ENCODE measurements at places on chromosomes 2 and 18.

GRCh38 chr18:58316396-58317342, 272.6 kb downstream of the NEDD4L start:
- DNase-seq = no peak

GRCh38 chr2:75894170-75894569, 183.5 kb upstream of the GCFC2 start:
- no peak for DNase-seq

DNA sequence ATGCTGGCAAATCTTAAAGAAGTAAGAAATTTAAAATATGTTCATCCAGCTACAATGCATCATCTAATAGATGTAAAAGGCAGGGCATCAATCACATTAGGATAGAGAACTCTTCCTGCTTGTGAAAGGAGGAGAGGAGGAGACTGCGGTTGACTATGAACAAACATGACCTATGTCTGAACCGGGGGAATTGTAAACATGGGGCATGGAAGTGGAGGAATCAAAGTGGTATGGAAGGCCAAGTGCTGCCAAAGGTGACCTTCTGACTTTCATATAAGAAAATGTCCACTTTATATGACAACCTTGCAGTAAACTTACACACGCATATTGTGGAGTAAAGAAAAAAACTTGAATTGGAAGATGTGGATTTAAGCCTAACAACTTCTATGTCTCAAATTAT, 20.0 kb upstream of the SLC8A1 start:
- DNase-seq = no peak

GRCh38 chr18:43195421-43195820, 79.9 kb upstream of the RIT2 start:
- DNase-seq = no peak

- no peak for DNase-seq
These were observed 30.0 kb downstream of the ADCYAP1 start for GRCh38 chr18:934518-935133.

DNA sequence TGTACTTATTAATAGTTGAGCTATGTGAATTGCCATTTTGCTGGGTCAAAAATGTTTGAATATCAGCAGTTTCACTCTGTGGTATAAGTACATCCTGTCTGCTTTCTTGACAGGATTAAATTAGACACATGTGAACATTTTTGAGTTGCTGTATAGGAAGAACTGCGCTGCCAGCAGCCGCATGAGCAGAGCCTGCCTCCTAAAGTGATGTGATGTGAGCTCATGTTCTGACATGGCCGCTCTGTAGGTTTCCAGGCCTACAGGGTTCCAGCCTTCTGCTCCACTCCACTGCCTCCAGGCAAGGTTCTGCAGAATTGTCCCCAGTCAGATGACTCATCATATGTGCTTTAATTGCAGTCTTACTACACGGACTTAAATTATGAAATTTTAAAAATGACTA, 119.7 kb upstream of the NFATC1 start:
- DNase-seq = no peak

DNA sequence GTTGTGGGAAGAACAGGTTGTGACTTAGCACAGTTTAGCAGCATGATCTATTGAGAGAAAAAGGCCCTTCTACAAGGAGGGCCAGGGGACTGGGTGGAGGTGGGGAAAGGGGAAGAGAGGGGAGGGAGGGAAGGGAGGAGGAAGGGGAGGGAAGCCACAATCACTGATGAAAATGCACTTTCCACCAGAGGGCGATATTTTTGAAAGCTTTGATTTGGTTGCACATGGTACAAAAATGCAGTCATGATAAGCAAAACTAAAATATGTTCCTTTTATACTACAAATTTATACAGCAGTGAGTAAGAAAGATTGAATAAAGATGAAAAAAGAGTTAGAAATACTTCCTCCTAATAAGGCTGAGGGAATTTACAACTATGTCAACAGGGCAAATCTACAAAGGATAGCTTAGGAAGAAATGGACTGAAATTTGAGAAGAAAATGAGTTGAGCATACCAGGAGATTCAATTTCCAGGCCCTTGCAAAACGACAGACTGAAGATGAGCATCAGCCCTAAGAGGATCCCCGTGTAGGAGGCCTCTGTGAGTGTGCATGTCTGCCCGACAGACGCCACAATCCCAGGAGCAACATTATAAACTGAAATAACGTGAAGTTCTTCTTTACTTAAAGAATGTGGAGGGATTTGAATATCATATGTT, 17.2 kb downstream of the SH3YL1 start:
- DNase-seq = no peak

DNA sequence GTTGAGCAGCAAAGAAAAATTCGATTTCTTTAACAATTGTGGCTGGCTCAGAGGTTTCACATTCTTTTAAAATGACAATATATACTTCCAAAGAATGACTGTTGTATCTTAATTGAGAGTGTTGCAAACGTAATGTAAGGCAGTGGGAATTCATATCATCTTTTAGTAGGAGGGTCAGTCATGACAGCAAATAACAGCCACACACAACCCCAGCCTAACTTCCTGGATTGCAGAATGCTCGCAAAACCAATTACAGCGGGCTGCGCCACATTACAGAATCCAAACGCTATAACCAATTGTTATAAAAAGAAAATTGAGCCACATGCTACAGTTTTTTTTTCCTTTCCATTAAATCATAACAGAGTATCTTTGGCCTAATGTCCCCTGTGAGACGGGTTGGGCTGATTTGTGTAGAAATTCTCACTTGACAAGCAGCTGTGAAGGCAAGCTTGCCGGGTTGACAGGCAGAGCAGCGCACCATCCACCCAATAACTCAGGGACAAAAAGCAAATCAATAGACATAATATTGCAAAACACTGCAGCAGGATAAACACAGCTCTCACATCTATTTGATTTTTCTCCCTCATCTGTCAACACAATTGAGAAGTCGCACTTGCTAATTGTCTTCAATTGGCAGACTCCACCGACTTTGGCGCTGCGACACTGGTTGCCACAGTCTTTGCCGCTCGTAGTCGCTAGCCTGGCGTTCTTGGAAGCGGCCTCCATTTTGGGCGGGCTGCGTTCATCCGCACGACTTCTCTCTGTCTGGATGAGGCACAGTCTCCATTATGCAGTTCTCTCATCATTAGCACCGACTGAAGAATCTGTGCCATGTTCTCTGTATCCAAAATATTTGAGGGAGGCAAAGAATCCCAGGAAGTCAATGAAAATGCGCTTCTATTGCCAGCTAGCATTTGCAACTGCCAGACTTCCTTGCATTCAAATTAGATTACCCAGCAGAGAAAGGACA, 95.0 kb upstream of the CCDC68 start:
- no peak for DNase-seq

- peak; percentile 85 for DNase-seq
These were observed 3.9 kb downstream of the WIPF1 start for GRCh38 chr2:174593574-174594203.

GRCh38 chr2:63992061-63992685, 27.1 kb downstream of the VPS54 start:
- no peak for DNase-seq

DNA sequence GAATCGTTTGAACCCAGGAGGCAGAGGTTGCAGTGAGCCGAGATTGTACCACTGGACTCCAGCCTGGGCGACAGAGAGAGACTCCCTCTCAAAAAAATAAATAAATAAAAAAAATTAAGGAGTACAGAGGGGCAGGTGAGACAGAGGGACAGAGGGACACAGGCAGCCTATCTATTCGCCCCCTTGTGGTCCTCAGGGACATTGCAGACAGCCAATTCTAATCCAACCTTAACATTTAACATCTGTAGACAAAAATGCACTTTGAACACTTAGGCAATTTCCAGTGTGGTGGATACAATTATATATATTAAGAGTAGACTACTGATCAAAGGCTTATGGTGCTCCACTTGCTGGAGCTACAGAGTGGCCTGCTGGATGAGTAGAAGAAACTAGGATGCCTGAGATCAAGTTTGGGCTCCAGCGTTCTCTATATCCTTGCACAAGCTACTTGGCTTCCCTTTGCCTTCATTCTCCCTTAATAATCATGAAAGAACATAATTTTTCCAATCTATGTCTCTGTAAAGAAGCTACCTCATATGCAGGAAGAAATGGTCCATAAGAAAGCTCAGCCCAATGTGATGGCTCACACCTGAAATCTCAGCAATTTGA, 8.2 kb upstream of the SMARCAL1 start:
- peak; percentile 48 for DNase-seq

DNA sequence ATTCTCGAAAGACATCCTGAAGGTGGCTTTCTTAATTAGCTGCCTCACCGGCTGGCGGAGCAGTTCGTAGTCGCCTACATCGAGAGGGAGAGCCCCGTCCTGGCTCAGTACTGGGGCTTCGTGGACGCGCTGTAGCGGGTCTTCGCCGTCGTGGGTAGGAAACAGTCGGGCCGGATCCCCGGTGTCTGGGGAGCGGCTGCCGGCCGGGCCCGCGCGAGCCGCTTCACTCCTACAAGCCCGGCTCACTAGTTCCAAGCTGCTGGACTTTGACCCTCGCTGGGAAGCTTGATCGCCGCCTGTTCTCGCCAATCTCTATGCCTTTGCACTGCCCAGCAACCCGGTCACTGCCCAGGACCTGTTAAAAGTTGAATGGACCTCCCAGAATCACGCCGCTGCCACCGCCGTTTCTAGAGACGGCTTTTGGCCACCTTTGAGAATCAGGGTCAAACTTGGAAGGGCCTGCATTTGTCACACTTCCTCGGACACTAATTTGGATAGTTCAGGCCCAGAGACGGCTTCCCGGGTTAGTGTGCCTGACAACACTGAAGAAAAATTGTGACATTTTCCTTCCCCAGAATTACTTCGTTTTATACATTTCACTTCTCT, 41.4 kb upstream of the AKAIN1 start:
- peak; percentile 85 for DNase-seq

DNA sequence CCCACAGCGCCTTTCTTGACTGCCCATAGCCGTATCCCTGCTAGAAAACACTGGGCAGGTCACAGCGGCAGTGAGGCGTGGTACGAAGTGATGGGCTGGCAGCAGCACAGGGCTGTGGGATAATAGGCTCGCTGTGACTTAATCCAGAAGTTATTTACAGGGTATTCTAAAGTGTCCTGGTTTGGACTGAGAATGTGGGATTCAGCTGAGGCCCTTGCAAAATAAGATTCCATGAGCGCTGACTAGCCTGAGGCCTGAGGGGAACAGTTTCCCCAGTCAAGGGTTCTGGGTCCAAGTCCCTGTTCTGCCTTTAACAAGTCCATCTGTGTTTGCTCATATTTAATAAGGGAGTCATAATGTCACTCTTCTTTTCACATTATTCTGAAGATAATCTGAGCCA, 34.6 kb downstream of the SETBP1 start:
- DNase-seq = no peak

- DNase-seq = no peak
These were observed 490.3 kb downstream of the CCDC85A start for GRCh38 chr2:56674084-56674483.

DNA sequence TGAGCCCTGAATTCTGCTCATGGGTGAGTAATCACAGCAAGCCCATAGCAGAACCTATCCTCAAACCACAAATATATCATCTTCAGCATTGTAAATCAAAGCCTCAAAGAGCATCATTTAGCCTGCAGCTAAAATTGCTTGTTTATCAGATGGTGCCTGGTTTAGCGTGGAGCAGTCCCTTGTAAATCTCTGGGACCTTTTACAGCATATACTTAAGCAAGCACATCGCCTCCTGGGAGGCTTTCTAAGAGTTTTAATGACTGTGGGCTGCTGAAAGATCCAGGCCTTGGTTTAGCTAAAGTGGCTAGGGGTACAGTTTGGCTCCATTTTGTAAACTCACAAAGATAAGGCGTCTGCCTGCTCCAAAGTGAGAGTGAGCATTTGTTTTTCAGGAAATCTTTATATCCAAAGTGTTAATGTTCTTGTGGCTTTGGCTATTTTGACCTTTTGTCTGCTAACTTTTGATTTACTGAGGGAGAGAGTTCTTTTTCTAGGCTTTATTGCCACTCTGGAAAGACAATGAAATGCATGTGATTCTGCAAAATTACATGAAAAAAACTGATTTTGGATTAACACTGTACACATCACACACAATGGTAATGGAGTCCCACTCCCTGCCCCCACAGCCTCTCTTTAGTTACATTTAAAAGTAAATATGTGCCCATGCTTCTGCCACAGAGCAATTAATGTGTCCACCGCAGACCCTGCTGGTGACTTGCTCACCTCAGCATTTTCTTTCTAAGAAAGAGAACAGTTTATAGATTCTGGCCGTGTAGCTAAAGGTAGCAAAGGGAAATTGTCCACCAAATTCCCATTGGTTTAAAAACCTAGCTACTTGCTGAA, 194.8 kb downstream of the LNPK start:
- no peak for DNase-seq

- no peak for DNase-seq
These were observed 17.6 kb upstream of the CASP8 start for GRCh38 chr2:201242571-201243277.

DNA sequence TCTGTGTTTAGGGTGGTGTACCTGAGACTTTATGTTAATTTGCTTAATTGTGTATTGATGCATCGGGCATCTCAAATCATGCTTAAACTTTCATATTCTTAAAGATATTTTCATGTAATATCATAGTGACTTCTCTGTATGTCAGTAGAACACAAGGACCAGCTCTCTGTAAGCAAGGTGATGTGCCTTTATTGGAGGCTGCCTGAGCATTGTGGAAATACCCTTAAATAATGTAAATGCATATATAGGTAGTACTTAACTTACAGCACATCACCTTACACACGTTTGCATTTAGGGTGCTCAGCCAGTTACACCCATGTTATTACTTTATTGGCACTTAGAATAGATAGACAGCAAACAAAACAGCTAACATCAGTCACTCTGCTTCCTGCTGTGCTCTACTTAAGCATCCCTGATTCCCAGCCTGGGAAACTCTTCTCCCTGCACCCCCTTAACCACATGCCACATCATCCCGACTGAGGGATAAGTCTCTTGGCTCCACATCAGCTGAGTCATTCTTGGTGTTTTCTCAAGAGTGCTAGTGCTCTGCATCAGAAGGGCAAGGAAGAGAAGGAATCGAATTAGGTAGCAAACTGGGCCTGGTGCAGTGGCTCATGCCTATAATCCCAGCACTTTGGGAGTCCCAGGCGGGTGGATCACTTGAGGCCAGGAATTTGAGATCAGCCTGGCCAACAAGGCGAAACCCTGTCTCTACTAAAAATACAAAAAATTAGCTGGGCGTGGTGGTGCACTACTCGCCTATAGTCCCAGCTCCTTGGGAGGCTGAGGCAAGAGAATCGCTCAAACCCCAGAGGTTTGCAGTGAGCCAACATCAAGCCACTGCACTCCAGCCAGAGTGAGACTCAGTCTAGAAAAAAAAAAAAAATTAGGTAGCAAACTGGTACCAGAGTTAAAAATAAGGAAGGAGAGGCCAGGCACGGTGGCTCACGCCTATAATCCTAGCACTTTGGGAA, 108.7 kb downstream of the MAP3K20 start:
- DNase-seq = no peak

GRCh38 chr2:108034843-108035242, 48.5 kb downstream of the SLC5A7 start:
- DNase-seq = no peak

DNA sequence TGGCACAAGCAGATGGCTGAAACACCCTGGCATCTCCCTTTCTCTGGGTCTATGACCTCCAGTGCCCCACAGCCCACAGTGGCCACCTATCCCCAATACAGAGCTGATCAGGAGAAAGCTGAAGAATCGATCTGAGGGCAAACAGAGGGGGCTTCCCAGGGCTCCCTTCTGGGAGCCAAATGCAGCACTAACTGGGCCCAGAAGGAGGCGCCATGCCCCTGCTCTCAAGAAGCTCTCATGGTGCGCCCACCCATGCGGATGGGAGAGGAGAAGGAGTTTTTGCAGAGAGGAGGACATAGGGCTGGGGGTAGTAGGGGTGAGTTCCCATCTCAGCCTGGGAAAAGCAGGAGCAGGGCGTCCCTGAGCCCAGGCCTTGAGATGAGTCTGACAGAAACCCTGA, 787.3 kb upstream of the RAB6C start:
- no peak for DNase-seq

All from stomach (tissue), 19 donors.